ENCODE measurements at places on chromosomes 3 and 15. TPM values are rescaled to one million over a fixed set of nuclear protein-coding genes. Genes with fewer than 3 reads are reported as not detected.

DNA sequence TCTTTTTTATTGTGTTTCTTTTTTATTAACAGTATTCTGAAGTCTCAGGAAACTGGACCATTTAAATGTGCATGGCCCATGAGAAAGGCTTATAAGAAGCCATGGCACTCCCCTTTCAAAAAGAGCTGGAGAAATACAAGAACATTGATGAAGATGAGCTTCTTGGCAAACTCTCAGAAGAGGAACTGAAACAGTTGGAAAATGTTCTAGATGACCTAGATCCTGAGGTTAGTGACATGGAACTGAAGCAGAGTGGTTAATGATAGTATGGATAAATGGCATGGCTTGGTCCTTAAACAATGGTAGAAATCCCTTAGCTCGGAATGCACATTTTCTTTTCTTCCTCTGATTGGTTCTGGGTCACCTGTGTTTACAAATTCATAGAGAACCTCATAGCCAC, 14.9 kb downstream of the TMOD2 start:
- H3K27me3 ChIP-seq, result no peaks in the 10 kb centered on the region
- DNase-seq, result no peak
- peaks cover 12% of the 10 kb centered on the region for H3K36me3 ChIP-seq
- H3K4me3 ChIP-seq, result no peak overlapping the region

DPPA2 gene
- 1.4 TPM for total RNA-seq

UCN2 gene
- 0.60 TPM for total RNA-seq

GRCh38 chr15:26971271-26972018, 464 bp downstream of the GABRG3 start:
- H3K36me3 ChIP-seq, result no peaks in the 10 kb centered on the region
- no peak overlapping the region for H3K27ac ChIP-seq
- H3K27me3 ChIP-seq, result peaks cover 84% of the 10 kb centered on the region
- no peak for DNase-seq

TMC3 gene
- 0.05 TPM for total RNA-seq

DNA sequence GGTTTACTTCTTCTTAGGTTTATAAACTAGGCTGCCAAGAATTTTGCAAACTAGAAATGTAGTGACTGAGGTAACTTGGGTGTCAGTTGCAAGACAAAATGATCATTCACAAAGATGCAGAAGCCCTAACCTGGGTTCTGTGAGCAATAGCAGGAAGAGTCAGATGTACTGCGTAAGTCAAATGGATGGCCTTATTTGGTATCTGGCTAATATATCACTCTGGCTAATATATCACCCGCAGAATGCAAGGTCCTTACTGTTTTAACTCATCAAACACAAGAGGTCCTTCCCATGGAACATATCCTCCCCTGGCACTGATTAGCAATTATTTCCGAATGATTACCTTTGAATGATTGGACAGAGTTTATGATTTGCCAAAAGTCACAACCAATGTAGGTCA, 37.4 kb downstream of the RBMS3 start:
- peaks cover 48% of the 10 kb centered on the region for H3K4me1 ChIP-seq
- no peak for DNase-seq
- H3K4me3 ChIP-seq, result no peak overlapping the region
- no peaks in the 10 kb centered on the region for H3K36me3 ChIP-seq
- H3K27ac ChIP-seq, result no peak overlapping the region

DNA sequence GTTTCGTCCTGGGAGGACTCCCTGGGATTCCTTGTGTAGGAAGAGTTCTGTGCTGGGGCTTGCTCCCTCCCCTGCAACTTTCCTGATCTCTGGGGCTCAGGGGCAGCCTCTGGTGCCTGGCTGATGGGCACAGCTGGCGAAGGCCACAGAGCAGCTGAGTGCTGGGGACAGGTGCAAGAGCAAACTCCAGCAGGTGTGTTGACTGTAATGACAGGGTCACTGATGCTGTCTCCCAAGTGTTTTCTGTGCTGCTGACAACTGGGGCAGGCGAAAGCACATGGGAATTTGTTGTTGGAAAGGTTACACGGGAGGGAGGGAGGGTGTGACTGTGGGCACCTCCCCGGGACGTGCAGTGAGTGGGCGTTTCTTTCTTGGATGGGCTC, 21.6 kb downstream of the CPN2 start:
- H3K4me3 ChIP-seq, result no peak overlapping the region
- H3K36me3 ChIP-seq, result no peaks in the 10 kb centered on the region
- H3K27me3 ChIP-seq, result peaks cover 17% of the 10 kb centered on the region

DNA sequence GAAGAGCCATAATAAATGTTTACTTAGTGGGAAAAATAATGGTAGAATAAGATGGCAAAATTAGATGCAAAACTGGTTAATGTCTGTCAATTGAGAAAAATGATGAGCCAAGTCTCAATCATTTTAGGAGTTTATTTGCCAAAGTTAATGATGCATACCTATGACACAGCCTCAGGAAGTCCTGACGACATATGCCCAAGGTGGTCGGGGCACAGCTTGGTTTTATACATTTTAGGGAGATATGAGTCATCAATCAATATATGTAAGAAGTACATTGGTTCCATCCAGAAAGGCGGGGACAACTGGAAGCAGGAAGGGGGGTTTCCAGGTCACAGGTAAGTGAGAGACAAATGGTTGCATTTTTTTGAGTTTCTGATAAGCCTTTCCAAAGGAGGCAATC, 31.5 kb downstream of the CLEC3B start:
- DNase-seq, result no peak
- no peak overlapping the region for H3K4me3 ChIP-seq
- peaks cover 38% of the 10 kb centered on the region for H3K4me1 ChIP-seq
- no peaks in the 10 kb centered on the region for H3K27me3 ChIP-seq

KNG1 gene
- total RNA-seq, result not detected

FANCD2 gene
- 17.9 TPM for total RNA-seq

DNA sequence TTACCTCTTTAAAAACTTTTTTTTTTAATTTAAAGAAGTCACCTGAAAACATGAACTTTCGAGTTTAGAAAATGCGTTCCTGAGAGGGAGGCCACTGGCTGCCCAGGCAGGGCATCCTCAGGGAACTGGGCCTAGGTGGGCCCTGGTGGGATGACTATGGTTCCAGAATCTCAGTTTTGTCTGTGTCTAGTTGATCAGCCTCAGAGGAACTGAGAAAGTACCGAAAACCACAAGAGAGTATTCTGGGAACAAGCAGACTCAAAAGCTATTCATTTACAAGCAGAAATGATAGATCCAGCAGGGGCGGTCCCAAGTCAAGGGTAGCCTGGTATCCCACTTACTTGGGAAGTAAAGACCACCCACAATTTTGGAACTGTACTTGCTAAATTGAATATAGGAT, 10.5 kb downstream of the WWTR1 start:
- H3K27me3 ChIP-seq, result no peaks in the 10 kb centered on the region
- peaks cover 48% of the 10 kb centered on the region for H3K4me1 ChIP-seq
- H3K4me3 ChIP-seq, result no peak overlapping the region
- no peak for DNase-seq
- H3K36me3 ChIP-seq, result peaks cover 44% of the 10 kb centered on the region
- no peak overlapping the region for H3K27ac ChIP-seq

RETNLB gene
- not detected for total RNA-seq

GRCh38 chr15:97728791-97729190, 231.7 kb upstream of the ARRDC4 start:
- DNase-seq, result no peak
- no peak overlapping the region for H3K4me3 ChIP-seq
- H3K27me3 ChIP-seq, result peaks cover 60% of the 10 kb centered on the region
- peaks cover 5% of the 10 kb centered on the region for H3K4me1 ChIP-seq
- no peak overlapping the region for H3K27ac ChIP-seq

- H3K4me1 ChIP-seq, result peaks cover 15% of the 10 kb centered on the region
- H3K4me3 ChIP-seq, result no peak overlapping the region
- no peaks in the 10 kb centered on the region for H3K36me3 ChIP-seq
- DNase-seq, result no peak
- H3K27me3 ChIP-seq, result no peaks in the 10 kb centered on the region
These were observed 425.1 kb upstream of the NECTIN3 start for GRCh38 chr3:110646496-110646895.

- H3K4me1 ChIP-seq, result peaks cover 3% of the 10 kb centered on the region
- H3K27me3 ChIP-seq, result peaks cover 30% of the 10 kb centered on the region
- H3K27ac ChIP-seq, result no peak overlapping the region
- no peak overlapping the region for H3K4me3 ChIP-seq
- H3K36me3 ChIP-seq, result no peaks in the 10 kb centered on the region
These were observed 38.6 kb downstream of the TAFA4 start for GRCh38 chr3:68893600-68894239.

DNA sequence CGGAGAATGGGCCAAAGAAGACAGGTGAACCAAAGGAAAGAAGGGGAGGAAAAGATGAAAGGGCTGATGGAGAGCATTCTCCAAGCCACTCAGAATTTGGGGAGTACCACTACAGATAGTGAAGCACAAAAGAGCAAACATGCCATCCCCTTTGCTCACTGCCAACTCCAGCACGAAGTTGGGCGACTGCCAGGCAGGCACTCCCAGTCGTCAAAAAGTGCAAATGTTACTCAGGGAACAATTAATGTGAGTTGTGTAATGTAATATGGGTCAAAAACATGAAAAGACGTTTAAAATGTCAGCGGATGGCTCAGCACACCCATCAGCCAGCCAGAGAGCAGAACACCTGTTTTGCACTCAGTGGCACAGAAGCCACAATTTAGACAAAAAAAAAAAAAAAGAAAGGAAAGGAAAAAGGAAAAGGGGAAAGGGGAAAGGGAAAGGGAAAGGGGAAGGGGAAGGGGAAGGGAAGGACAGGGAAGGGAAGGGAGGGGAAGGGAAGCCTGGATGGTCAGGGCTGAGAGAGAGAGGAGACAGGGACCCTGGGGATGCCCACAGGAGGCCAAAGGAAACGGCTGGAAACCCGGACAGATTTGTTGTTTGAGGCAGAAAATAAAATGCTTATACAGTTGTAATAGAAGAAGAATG, 82.7 kb downstream of the COL8A1 start:
- no peak for DNase-seq
- H3K36me3 ChIP-seq, result no peaks in the 10 kb centered on the region
- H3K27me3 ChIP-seq, result peaks cover 11% of the 10 kb centered on the region

SLC22A13 gene
- 0.85 TPM for total RNA-seq
